Naive B cell (primary cell): ENCODE measurements at places on chromosomes 5 and 9.

DNA sequence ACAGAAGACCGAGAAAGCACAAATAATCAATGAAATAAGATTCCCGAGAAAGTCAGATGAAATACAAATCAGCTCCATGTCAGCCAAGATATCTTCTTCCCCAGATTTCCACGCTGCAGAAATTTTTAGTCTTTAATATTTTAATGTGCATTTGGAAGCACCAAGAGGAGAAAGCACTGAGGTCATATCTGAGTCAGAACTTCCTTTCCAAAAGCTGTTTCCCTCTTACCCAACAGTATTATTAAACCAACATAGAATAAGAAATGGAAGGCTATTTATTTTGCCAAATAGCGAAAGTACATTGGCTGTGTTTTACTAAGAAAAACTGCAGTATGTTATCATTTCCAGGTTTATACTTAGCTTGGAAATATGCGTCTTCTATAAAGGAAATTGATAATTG, 772.1 kb upstream of the CDH9 start:
- H3K4me3 ChIP-seq, result no peak overlapping the region
- H3K36me3 ChIP-seq, result no peaks in the 10 kb centered on the region
- no peak overlapping the region for H3K27ac ChIP-seq
- no peaks in the 10 kb centered on the region for H3K4me1 ChIP-seq

GRCh38 chr9:121672213-121672612, 20.8 kb downstream of the DAB2IP start:
- no peaks in the 10 kb centered on the region for H3K36me3 ChIP-seq
- DNase-seq, result no peak
- peaks cover 46% of the 10 kb centered on the region for H3K27me3 ChIP-seq
- no peak overlapping the region for H3K4me3 ChIP-seq

- no peaks in the 10 kb centered on the region for H3K36me3 ChIP-seq
- H3K4me1 ChIP-seq, result peaks cover 45% of the 10 kb centered on the region
- peaks cover 18% of the 10 kb centered on the region for H3K27me3 ChIP-seq
- no peak overlapping the region for H3K27ac ChIP-seq
- no peak for DNase-seq
Observed at GRCh38 chr5:1363581-1363980, 18.7 kb upstream of the CLPTM1L start.

DNA sequence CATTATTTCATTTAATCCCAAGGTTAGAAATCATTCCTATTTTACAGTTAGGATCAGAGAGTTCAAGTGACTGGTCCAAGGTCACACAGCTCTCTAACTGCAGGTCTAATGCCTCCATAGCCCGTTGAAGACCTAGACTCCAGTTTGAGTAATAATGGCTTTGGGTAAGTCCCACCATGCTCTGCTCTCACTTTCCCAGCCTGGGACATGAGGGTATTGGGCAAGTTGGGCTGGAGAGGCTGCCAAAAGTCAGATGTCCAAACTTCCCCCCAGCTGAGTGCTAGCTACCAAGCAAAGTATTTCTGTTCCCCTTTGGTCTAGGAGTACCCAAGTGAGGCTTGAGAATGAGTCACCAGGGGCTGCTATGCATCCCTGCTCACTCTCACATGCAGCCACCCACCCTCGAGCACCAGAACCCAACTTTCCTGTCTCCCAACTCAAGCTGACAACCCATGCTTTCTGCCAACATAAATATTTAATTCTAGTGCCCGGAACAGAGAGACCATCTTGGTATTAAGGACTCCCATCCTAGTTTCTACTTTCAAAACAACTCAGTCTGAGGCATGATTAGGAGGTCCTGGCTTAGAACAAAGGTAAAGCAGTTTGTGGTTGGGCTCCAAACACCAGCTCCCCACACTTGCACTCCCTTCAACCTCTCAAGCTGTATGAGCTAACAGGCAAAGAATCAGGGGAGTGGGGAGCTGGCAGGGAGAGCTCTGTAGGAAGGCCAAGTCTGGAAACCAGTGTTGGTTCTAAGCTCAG, 236.5 kb upstream of the TRIM32 start:
- no peak overlapping the region for H3K27ac ChIP-seq
- H3K27me3 ChIP-seq, result no peaks in the 10 kb centered on the region
- no peaks in the 10 kb centered on the region for H3K36me3 ChIP-seq
- no peaks in the 10 kb centered on the region for H3K4me1 ChIP-seq
- DNase-seq, result no peak
